ENCODE measurements at places on chromosomes 3 and 15. TPM values are rescaled to one million over a fixed set of nuclear protein-coding genes. Genes with fewer than 3 reads are reported as not detected.
A peak's percentile ranks its signal among the peaks of the same experiment; 100 is the strongest.

The GALNT15 gene
- not detected for total RNA-seq

The P2RY14 gene
- total RNA-seq = 0.04 TPM

The MCF2L2 gene
- 0.12 TPM for total RNA-seq

- no peak for DNase-seq
Observed at GRCh38 chr3:142310439-142310838, 85.1 kb upstream of the GK5 start.

GRCh38 chr3:20528180-20528770 is 342.3 kb upstream of the SGO1 start:
- no peak for DNase-seq

GRCh38 chr3:71103430-71103921 is 480.1 kb downstream of the FOXP1 start:
- peak; percentile 83 for DNase-seq

DNA sequence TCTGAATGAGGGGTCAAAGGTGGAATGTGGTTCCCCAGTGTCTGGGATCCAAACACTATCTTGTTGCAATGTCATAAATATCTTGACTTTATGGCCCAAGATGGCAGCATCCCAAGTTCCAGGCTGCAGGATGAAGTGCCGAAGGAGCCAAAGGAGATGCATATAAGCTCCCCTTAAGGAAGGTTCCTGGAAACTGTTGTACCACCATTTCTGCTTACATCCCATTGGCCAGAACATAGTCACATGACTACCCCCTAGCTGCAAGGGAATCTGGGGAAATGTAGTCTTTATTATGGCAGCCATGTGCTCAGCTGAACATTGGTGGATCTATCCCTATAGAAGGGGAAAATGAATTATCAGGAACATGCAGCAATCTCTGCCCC is 54.3 kb downstream of the BDH1 start:
- peak; percentile 65 for DNase-seq

- DNase-seq = no peak
Observed at GRCh38 chr15:48384616-48385015, 53.4 kb downstream of the DUT start.

GRCh38 chr3:195860456-195860855 is 47.9 kb downstream of the TNK2 start:
- DNase-seq = no peak

Data from SJCRH30 (cell line).